ENCODE measurements at places on chromosomes 4 and X.

DNA sequence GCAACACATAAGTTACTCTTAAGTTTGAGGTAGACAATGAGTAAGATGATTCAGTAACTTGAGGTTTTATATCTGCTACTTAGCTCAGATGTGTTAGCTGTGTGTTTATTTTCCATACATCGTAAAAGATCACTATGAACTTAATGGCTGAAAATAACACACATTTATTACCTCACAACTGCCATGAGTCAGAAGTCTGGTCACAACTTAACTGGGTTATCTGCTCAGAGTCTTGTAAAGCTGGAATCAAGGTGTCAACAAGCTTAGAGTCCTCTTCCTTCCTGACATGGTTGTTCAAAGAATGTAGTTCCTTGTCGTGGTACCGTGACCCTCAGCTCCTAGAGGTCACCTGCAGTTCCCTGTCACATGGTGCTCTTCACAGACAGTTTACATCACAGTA, 204.9 kb upstream of the MAGEB2 start:
- DNase-seq = no peak

DNA sequence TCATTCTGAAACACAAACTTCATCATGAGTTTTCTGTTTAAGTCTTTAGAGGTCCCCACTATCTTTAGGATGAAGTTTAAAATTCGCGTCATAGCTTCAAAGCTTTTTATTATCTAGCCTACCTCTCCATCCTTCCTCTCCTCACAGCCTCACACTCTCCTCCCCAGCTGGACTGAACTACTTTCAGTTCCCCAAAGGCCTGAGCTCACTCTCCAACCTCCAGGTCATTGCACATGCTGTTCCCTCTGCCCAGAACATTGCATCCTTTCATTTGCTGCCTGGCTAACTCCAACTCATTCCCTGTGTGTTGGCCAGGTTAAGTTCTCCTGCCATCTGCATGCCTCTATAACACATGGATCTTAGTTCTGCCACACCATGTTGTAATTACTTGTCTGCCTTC, 2.9 kb upstream of the OTUD5 start:
- no peak for DNase-seq

GRCh38 chrX:16981209-16981608, 34.8 kb downstream of the REPS2 start:
- DNase-seq = no peak

DNA sequence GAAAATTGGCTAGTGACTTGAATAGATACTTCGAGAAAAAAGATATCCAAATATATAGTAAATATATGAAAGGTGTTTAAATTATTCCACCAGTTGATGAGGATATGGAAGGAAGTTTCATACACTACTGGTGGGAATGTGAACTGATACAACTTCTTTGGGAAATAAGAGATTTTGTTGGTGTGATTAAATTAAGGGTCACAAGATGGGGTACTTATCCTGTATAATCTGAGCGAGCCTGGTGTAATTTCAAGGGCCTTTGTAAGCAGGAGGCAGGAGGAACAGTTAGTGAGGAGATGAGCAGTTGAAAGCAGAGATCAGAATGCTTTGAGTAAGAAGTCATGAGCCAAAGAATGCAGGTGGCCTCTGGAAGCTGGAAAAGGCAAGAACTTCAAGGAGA, 192.2 kb downstream of the KCTD8 start:
- peak; percentile 12 for DNase-seq

DNA sequence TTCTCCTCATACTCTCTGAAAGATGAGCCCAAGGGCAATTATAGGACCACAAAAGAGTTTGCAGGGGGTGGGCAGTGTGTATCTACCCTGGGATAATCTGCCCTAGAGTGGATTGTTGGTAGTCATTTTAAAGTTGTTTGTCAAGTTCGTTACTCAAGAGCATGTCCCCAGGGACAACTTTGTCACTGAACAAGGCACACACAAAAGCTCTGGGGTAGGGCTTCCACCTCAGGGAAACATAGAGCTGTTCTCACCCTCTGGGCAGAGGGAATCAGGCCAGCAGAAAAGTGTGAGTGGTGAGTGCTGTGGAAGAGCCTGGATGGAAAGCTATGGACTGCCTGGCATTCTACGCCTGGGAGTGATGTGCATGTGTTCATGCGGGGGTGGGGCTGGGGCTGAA, 23.3 kb upstream of the LEF1 start:
- peak; percentile 74 for DNase-seq

GRCh38 chrX:133364196-133364595, 51.1 kb downstream of the GPC4 start:
- no peak for DNase-seq

DNA sequence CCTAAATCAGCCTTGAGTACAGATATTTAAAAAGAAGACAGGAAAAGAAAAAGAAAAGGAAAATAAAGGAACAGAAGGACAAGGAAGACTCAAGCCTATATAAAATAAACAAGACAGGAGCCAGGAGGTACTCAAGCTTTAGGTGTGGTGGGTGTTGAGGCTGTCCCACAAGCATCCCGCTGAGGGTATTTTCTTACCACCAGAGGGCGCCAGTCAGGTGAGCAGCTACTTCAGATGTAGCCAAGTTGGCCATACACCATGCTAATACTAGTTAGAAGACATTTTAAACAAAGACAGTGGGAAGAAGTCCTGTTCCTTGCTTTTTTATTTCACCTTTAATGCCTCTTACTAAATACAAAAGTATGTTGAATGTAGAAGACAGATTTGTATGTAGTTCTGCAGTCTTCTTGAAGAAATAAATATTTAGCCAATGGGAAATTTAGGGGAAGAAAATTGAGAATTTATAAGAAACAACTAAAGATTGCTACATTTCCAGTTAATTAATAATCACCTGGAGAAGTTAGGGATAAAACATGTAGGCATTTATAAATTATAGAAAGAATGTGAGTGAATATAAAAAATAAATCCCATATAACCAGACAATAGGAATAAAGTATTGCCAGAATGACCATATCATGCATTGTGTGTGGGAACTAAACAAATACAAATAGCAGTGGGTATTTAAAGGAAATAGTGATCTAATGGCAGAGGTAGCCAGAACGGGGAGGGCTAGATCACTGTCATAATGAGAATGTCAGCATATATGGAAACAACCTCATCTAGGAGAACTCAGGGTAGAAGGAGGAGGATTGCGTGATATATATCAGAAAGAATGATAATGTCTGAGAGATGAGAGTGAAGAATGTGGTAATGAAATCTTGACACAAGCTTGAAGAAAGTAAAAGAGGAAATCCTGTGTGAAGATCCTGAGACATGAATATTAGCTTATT, 71.0 kb downstream of the MTHFD2L start:
- DNase-seq = peak; percentile 88

DNA sequence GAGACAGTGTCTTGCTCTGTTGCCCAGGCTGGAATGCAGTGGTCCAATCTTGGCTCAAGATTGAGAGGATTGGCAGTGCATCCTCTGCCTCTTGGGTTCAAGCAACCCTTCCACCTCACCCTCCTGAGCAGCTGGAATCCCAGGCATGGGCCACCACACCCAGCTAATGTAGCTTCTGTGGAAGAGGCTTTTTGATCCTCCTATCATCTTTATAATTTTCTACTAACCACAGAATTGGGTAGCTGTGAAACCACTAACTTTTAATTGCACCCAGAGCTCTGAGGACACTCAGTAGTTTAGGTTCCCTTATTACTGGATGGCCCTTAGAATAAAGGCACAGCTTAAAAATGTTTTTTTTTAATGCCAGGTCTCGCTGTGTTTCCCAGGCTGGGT, 8.9 kb upstream of the AGA start:
- no peak for DNase-seq
